Tibial nerve (tissue), 4 donors: ENCODE measurements at places on chromosomes 6 and 20. TPM values are rescaled to one million over a fixed set of nuclear protein-coding genes. Genes with fewer than 3 reads are reported as not detected.

DNA sequence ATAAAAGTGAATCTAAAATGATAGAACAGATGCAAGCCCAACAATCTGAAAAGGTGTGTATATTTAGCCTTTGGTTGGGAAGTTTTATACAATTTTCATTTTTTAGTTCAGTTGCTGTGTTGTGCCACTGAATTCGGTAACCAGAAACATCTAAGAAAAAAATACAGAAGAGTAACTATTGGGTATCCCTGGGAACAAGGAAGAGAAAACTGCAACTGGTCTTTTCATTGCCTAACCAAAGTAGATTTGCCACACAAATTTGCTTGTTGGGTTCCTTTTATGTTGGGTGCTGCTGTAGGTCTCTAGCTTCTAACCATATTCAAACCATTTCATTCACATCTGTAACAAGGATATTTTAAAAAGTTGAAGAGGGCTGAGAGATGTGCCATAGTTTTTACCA is 2.8 kb upstream of the TMEM30A start:
- H3K36me3 ChIP-seq: no peaks in the 10 kb centered on the region
- H3K27me3 ChIP-seq: no peaks in the 10 kb centered on the region
- no peak overlapping the region for H3K27ac ChIP-seq
- H3K4me3 ChIP-seq: no peak overlapping the region
- peaks cover 65% of the 10 kb centered on the region for H3K4me1 ChIP-seq

The NNAT gene
- 12.3 TPM for total RNA-seq

The LAMP5 gene
- total RNA-seq: 0.59 TPM

DNA sequence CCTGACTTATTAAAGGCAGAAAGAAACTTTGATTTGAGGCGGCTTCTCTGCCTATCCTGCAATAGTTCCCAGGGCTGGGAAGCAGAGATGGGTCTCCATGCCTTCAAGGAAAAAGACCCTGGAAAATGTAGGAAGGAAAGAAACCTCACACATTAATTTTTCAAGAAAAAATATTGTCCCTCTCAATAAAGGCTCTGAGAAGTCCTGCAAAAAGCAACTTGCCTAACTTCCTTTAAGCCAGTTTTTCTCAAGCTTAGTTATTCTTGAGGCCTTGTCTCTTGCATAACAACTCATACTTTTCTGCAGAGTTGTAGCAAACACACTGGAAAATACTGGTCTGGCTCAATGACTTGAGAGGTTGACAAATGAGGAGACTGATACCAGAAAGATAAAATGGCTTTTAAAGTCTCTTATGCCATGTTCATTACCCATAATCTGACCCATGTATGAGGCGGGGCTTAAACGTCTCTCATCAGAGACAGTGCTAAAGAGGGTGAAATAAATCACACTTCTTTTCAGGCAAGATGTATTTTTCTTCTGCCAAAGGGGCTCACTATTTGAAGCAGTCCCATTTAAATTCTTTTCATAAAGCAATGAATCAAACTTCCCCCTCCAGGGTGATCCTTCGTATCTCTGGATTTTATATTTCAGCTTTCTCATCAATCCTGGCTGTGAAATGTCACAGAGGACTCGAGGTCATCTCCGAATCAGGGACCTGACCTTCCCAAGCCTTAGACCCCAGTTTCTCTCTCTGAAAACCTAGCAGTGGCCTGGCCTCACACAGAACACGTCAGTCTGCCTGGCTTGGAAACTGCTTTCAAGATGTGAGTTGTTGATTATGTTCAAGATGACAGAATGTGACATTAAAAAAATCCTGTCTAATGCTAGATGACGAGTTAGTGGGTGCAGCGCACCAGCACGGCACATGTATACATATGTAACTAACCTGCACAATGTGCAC is 82.3 kb upstream of the KCNG1 start:
- no peak for DNase-seq
- H3K27ac ChIP-seq: no peak overlapping the region
- no peaks in the 10 kb centered on the region for H3K27me3 ChIP-seq
- no peaks in the 10 kb centered on the region for H3K36me3 ChIP-seq

The BPIFB1 gene
- not detected for total RNA-seq

DNA sequence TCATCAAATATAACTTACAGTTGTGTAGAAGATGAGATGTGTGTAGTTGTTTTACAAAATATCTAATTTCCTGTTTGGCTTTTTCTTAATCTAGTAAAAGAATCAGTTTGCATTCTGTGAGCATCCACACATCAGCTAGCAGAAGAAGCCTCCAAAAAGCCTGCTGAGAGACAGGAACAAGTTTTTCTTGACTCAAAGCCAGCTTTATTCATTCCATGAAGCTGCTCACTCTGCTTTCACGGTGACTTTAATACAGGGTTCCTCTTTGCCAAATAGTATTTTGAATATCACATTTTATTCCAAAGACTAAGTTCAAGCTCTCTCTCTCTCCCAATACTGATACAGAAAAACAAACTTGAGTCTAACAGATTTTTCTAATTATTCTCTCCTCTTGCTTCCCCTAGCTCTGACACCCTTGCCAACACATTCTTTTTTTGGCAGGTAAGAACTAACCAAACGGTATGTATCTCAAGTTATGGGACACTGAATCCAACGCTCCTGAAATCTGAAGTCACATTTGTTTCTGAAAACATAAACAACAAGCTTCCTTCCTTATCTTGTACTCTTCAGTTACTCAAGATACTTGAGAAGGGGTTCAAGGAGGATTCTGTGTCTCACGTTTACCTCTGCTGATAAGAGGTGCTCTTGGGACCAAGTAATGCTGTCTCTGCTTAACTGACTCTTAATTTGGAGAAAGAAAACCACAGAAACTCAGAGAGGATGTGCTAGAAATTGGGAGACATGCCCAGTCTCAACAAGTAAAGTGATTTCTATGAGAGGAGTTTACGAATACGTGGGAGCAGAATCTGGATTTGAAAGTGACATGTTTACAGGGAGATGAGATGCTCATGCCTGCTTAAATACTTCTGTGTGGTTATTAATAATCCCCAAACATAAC is 184.2 kb upstream of the SPTLC3 start:
- H3K27me3 ChIP-seq: no peaks in the 10 kb centered on the region
- no peak for DNase-seq
- H3K4me1 ChIP-seq: no peaks in the 10 kb centered on the region
- no peaks in the 10 kb centered on the region for H3K36me3 ChIP-seq
- H3K27ac ChIP-seq: no peak overlapping the region

The SPAG4 gene
- total RNA-seq: 1.3 TPM

DNA sequence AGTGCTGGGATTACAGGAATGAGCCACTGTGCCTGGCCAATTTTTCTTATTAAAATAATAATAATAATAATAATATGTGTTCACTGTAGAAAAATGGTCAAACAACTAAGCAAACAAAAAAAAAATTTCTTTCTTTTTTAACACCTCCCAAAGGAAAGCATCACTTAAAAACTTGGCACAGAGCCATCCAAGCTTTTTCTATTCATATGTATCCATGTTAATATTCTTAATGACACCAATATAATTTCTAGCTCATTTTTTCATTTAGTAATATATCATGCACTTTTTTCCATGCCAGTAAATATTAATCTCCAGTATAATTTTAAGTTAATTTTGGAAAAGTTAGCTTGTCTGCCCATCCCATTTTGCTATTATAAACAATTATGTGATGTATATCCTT is 101.8 kb downstream of the MBOAT1 start:
- H3K36me3 ChIP-seq: no peaks in the 10 kb centered on the region
- no peaks in the 10 kb centered on the region for H3K4me1 ChIP-seq
- no peak overlapping the region for H3K4me3 ChIP-seq
- no peaks in the 10 kb centered on the region for H3K27me3 ChIP-seq
- DNase-seq: no peak
- H3K27ac ChIP-seq: no peak overlapping the region

DNA sequence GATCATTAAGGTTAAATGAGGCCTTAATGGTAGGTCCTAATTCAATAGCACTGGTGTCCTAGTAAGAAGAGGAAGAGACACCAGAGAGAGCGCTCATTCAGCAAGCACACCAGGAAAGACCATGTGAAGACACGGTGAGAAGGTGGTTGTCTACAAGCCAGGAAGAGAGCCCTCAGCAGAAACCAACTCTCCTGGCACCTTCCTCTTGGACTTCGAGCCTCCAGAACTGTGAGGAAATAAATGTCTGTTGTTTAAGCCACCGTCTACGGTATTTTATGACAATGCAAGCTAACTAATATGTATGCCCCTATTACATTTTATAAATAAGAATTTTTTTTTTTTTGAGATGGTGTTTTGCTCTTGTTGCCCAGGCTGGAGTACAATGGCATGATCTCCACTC is 59.3 kb downstream of the IL20RA start:
- no peaks in the 10 kb centered on the region for H3K36me3 ChIP-seq
- H3K27ac ChIP-seq: no peak overlapping the region
- H3K4me3 ChIP-seq: no peak overlapping the region
- H3K27me3 ChIP-seq: no peaks in the 10 kb centered on the region

DNA sequence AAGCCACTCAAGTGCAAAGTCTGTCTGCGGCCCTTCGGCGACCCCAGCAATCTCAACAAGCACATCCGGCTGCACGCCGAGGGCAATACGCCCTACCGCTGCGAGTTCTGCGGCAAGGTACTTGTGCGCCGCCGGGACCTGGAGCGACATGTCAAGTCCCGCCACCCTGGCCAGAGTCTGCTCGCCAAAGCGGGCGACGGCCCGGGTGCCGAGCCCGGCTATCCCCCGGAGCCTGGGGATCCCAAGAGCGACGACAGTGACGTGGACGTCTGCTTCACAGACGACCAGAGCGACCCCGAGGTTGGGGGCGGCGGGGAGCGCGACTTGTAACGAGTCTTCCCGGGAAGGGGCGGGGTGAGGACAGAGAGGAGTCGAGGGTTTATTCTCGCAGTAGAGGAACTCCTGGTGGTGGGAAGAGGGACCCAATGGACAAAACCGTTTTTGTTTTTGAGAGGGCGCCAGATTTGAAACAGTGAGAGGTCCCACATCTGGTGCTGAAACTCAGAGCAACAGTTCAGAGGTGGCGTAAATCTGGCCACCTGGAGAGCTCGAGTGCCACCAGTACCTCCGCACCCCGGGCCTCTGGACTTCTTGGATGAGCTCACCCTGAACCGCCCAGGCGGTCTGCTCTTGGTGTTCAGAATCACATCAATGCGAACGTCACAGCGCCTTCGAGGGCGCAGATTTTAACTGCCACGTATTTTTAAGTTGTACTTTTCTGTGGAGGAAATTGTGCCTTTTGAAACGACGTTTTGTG is 8.0 kb downstream of the PRDM13 start:
- no peak overlapping the region for H3K27ac ChIP-seq
- no peak for DNase-seq
- peak overlapping the region; percentile 34 for H3K4me3 ChIP-seq
- H3K4me1 ChIP-seq: peaks cover 34% of the 10 kb centered on the region
- peaks cover 98% of the 10 kb centered on the region for H3K27me3 ChIP-seq
- H3K36me3 ChIP-seq: no peaks in the 10 kb centered on the region

DNA sequence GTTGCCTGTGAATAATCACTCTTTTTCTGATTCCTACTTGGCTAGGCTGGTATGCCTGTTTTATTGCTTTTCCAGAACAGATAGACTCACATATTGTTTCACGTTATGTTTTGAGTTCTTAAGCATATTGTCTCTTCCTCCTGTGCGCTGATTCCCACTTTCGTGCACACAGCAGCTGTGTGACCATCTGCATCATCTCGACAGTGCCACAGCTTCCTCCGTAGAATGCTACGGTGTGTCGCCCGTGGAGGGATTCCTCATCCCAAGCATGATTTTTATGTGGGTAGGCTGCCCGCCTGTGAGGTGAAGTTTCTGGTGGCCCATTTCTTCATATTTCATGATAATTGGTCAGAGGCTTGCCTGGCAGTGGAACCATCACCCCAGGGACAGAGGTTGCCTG is 31.8 kb downstream of the PLCB4 start:
- H3K27ac ChIP-seq: no peak overlapping the region
- no peaks in the 10 kb centered on the region for H3K4me1 ChIP-seq
- no peak overlapping the region for H3K4me3 ChIP-seq
- no peaks in the 10 kb centered on the region for H3K27me3 ChIP-seq

DNA sequence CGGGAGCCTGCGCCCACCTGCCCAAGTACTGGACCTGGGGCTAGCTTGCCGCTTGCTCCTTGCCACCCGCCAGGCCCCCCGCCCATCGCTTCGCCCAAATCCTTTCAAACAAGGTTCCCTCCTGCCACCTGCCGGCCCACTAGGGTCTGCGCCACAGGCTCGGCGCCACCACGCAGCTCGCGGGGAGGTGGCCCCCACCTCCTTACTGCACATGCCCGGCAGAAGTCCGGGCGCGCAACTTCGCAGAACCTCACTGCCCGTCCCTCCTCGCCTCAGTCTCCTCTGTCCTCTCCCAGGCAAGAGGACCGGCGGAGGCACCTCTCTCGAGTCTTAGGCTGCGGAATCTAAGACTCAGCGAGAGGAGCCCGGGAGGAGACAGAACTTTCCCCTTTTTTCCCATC is 11.2 kb downstream of the GNAS-AS1 start:
- H3K36me3 ChIP-seq: no peaks in the 10 kb centered on the region
- no peak overlapping the region for H3K4me3 ChIP-seq
- no peaks in the 10 kb centered on the region for H3K4me1 ChIP-seq
- no peak overlapping the region for H3K27ac ChIP-seq
- no peak for DNase-seq

DNA sequence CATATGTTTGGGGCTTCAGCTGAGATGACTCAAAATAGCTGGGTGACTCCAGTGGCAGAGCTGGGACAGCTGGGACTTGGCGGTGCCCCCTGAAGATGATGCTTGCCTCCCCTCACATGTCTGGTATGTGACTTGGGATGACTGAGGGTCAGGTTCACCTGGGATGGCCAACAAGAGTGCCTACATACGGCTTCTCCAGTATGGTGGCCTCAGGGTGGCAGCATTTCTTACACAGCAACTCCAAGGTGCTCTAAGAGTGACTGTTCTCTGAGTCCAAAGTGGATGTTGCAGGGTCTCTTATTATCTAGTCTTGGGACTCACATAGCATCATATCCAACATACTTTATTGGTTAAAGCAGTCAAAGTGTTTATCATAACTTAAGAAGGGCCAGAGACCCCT is 87.8 kb upstream of the CENPW start:
- H3K36me3 ChIP-seq: no peaks in the 10 kb centered on the region
- no peaks in the 10 kb centered on the region for H3K27me3 ChIP-seq
- no peak for DNase-seq
- no peak overlapping the region for H3K27ac ChIP-seq

- H3K27ac ChIP-seq: no peak overlapping the region
- no peak overlapping the region for H3K4me3 ChIP-seq
- no peak for DNase-seq
- no peaks in the 10 kb centered on the region for H3K36me3 ChIP-seq
Observed at GRCh38 chr6:129575378-129576118, 134.4 kb downstream of the ARHGAP18 start.
